ENCODE measurements at places on chromosomes 6 and 20.

DNA sequence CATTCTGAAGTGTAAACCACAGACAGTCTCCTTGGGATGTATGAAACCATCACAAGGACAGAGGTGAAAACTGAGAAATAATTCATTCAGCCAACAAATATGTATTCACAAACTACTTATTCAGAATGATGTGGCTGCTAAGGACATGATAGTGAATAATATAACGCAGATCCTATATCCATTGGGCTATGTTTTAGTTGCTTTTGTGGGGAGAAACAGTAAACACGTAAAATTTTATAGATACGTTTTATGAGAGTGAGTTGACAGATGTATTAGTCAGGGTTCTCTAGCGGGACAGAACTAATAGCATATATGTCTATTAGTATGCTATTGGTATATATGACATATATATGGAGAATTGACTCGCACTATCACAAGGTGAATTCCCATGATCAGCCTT, 402.5 kb downstream of the RFPL4B start:
- no peak for DNase-seq

DNA sequence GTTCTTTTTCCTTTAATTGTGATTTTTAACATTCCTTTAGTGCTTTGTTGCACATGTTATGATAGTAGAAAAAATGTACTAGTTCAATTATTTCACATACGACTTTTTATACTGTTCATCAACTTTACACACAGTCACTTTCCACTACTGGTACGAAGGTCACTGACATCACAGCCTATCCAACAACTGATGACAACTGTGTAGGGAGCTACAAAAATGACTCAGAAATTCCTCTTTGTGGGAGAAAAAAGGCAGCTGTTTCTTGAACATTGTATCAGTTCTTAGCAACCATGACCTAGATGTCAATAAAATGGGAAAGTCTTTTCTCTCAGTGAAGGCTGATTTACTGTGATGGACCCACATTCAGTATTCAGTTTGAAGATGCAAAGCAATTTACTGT, 7.0 kb upstream of the ID4 start:
- DNase-seq: no peak

- no peak for DNase-seq
Observed at GRCh38 chr6:68679399-68679798, 44.3 kb downstream of the ADGRB3 start.

DNA sequence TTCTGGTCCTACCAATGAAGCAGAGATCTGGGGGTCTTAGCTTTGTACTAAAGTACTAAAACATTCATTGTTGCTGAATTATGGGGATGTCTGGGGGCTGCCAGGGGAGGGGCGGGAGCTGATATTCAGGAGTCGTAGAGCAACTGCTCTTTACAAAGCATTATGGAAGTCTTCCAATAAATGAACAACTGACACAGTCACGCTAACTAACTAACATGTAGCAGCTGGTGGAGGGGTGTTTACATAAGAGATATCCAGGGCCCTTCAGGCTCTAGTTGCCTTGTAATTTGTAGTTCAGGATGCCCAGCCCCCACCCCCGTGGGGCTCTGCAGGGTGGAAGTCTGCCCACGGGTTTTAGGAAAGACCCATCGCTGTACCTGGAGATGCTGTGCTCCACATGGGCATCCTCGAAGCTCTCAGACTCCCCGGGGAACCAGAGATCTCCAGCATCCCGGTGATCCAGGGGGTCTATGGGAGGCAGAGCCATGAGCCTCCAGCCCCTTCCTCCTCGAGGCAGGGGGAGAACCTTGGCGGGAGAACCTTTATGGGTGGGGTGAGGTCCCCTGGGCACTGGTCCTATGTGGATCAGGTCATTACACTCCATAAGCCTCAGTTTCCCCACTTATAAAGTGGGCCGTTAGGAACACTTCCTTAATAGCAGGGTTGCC, 3.4 kb downstream of the TREM2 start:
- no peak for DNase-seq

DNA sequence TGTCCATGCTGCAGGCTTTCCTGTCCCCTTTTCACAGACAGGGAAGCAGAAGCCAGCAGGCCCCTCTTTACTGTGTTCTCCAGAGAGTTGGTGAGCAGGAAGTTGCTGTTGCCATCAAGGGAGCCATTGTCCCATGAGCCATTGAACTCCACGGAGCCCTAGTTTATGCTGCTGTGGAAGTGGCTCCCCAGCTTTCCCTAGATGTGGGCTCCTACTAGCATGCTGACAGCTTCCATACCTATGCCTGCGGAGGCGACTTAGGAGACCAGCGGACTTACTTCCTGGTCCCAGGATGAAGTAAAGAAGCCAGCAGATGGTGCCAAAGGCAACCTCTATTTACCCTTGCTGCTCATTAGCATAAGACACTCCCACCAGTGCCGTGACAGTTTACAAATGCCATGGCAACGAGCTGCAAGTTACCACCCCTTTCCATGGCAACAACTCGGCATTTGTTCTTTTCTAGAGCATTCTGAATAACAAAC, 30.8 kb upstream of the FKBP1A start:
- DNase-seq: no peak

DNA sequence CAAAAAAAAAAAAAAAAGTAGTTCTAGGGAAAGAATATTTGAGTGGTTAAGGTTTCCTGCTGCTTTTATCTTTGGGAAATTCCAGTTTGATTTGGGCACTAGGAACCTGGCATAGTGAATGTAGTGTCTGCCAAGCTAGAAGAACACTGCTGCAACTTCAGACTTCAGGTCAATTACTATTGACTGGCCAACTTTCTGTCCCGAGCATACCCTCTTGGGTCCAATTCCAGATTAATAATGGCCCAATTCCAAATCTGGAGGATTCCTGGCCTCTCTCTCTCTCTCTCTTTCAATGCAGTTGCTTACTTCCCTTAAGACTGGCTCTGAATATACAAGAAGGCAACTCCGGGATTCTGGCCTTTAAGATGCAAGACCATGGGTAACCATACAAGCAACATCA, 74.9 kb downstream of the ANKEF1 start:
- DNase-seq: no peak

DNA sequence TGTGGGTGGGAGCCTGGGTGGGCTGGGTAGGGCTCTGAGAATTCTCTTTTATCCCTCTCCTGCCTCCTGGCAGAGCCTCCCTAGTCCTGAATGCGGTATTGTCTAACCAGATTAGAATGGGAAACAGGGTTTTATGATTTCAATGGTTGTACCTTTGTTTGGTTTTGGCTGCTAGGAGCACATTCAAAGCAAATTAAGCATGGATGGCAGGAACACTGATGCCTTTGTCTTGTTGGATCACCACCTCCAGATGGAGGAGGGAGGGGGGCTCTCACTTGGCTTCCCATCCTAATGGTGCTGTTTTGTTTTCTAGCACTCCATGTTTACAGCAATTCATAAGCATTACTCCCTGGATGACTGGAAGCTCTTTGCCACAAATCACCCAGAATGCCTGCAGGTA, 11.6 kb downstream of the GMPR start:
- DNase-seq: peak; percentile 37

- no peak for DNase-seq
Observed at GRCh38 chr6:95866732-95867131, 149.0 kb upstream of the FUT9 start.

- DNase-seq: peak; percentile 53
Observed at GRCh38 chr20:330233-331149, 5.1 kb downstream of the SOX12 start.

- no peak for DNase-seq
Observed at GRCh38 chr6:122422614-122423267, 23.3 kb downstream of the HSF2 start.

- DNase-seq: no peak
Observed at GRCh38 chr6:44653761-44654218, 266.3 kb downstream of the CDC5L start.

- DNase-seq: no peak
Observed at GRCh38 chr6:158667360-158667981, 17.6 kb downstream of the SYTL3 start.

DNA sequence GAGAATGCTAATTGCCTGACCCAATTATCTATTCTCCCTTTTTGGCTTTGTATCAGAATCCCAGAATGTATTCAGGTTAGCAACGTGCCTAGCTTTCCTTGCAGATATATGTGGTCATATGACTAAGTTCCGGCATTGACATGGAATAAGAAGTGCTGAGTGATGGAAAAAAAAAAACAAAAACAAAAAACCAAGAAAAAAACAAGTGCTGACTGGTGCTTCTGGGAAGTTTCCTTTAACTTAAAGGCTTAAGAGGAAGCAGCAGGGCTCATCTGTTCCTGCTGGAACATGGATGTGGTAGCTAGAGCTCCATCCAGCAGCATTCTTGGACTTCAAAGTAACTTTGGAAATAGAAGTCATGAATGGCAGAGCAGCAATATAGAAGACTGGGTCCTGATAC, 10.4 kb upstream of the RPF2 start:
- no peak for DNase-seq

DNA sequence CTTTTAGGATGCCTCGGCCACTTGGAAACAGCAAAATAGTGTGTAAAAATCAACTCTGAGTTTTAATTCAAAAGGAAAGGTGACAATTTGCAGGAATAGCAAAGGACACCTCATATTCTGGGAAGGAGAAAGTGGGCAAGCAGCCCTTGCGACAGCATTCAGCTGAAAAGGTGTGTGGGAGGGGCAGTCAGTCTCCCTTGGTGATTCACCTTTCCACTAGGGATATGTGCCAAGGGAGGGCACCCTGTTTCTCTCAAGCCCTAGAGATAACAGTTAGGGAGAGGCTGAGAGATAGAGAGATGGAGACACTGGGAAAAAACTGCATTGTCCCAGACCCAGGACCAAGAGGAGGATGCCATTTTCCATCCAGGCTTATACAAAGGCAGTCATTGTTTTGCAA, 228.1 kb downstream of the EPM2A start:
- DNase-seq: no peak

DNA sequence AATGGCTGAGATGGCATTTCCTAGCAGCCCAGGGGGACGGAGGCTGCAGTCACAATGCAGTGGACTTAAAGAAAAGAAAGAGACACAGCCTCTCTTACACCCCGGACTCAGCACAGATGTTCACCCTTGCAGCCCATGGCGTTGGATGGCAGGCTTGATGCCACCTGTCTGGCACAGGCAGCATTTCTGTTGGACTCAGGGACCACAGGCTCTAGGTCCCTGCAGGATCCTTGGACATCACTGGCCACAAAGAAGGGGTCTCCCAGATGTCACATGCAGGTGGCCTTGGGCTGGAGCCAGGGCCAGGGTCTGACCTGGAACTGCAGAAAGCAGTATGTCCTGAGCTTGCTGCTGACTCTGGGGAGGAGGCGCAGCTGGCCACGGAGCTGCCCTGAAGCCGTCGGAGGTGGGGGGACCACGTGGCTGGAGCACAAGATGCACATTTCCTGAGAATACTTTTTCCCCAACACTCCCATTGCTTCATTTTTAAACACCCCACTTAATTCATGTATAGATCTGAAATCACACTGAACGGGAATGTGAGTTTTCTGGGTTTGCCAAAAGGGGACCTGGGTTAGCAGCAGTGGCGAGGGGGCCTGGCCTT, 102.3 kb upstream of the SULF2 start:
- DNase-seq: no peak

- no peak for DNase-seq
Observed at GRCh38 chr6:21604081-21604480, 10.5 kb downstream of the SOX4 start.

DNA sequence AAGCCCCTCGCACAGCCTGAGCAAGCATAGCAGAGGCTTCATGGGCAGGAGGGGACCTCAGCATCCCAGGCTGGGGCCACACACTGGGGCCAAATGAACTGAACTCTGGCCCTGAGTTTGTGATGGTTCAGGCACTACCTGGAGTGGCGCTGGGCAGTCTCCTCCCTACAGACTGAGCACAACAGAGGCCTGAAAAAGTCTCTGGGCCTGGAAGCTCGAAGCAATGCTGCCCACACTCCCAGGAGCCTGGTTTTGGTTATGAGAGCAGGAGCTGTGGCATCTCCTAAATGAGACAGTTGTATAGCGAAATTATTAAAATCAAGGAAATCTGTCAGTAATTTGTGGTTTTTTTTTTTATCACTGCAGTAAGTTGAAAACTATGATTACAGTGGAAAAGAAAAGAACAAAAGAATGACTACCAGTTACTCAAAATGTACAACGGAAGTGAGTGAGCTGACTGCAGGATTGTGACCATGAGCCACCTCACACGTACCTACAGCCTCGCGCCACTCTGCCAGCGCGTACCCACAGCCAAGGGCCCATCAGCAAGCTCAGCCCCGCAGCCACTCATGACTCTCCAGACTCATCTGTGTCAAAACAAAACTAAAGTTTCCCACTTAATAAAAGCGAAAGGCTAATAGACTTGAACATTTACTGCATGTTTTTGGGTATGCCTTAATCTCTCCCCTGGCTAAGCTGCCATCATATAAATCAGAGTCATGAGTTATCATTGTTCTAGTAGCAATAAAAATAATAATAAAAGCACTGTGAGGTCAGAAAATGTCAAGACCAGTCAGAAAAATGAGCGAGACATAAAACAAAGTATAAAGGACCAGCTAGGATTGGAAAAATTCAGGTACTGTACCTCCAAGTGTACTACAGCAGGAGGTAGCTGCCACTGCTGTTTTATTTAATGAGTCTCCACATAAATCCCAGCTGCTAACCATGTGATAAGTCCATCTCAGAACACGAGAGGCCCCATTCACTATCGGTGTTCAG, 177.0 kb downstream of the FOXC1 start:
- no peak for DNase-seq

DNA sequence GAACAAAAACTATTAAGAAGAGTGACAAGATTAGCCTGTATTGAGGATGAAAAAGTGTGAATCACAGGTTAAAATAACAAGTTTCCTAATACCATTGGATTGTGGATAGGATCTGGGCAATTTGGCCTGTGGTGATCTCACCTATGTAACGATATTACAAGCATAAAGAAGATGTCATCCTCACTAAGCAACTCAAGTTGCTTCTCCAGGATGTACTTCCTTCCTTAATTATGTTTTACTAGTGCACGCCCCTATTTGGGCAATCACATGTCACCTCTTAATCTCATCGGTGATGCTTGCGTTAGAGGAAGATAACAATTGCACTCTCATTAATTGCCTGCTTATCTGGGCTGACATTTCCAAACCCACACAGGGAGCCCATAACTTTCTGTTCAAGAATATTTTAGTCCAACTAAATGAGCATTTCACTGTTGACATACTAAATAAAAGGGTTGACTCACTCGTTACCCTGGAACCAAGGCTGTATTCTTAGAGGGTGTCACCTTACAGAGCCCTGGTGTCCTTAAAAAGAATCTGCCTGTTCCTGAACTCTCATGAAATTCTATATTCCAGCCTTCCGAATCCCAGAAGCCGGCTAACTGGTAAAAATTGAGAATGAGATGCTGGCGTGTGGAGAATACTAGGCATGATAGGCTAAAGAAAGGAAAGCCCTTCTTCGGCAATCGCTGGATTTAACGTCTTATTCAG, 88.2 kb upstream of the ATXN1 start:
- no peak for DNase-seq

GRCh38 chr6:45504947-45505346, 127.2 kb upstream of the SUPT3H start:
- DNase-seq: no peak

- DNase-seq: no peak
Observed at GRCh38 chr6:150119173-150119572, 23.7 kb upstream of the PPP1R14C start.

- DNase-seq: no peak
Observed at GRCh38 chr6:150598401-150598800, 1.3 kb upstream of the PLEKHG1 start.

Data from NCI-H187 treated with DMSO at 0.1 percent for 48 hours (cell line).